ENCODE measurements at places on chromosomes 6 and 20.

DNA sequence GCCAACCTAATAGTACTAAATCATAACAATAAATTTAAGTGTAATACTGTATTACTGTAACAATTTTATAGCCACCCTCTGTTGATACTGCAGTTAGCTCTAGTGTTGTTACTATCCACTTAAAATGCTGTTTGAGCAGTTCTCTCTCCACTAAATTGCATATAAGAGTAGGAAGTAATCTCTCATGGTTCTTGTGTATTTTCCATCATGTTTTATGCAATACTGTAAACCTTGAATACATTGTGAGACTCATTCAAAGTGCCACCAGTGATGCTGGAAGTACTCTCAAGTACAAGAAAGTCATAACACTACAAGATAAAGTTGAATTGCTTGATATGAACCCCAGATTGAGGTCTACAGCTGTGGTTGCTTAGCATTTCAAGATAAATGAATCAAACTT, 65.5 kb downstream of the WASF1 start:
- DNase-seq: no peak

DNA sequence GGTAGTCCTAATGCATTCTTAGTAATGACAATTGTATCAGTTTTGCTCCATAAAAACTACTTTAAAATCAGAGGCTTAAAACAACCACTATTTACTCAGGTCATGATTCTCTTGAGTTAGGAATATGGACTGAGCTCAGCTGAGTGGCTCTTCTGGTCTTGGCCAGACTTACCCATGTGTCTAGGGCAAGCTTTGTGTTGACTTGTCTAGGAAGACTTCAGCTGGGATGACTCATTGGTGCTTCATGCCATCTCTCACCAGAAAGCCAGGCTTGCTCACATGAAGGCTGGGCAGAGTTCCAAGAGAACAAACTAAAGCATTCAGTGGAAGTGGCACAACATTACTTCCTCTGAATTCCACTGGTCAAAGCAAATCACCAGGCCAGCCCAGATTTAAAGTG, 155.3 kb downstream of the DHX35 start:
- DNase-seq: no peak

- DNase-seq: no peak
Measured at GRCh38 chr20:63932606-63933160, 23.5 kb downstream of the UCKL1 start.

GRCh38 chr20:43925215-43925614, 10.6 kb downstream of the TOX2 start:
- no peak for DNase-seq

- DNase-seq: no peak
Measured at GRCh38 chr6:155246825-155247224, 17.0 kb upstream of the CLDN20 start.

- DNase-seq: no peak
Measured at GRCh38 chr6:75204959-75205775, 686 bp downstream of the COL12A1 start.

DNA sequence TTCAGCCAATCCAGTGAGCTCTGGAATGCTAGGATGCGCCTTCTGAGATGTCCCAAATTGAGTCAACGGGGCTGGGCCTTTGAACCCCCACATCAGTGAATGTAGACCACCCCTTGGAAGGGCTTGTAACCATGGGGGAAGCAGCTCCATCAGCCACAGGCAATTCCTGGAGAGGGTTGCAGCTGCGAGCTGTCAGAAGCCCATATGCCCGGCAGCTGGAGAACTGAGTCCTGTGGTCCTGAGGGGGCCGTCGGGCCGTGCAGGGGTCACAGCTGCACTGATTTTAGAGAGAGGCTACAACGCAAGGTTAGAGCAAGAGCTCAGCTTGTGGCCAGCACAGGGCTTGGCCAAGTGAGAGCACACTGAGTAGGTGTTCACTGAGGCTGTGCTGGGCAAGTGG, 121.3 kb downstream of the TOX2 start:
- DNase-seq: no peak

- DNase-seq: no peak
Measured at GRCh38 chr20:59334651-59335300, 34.4 kb downstream of the EDN3 start.

DNA sequence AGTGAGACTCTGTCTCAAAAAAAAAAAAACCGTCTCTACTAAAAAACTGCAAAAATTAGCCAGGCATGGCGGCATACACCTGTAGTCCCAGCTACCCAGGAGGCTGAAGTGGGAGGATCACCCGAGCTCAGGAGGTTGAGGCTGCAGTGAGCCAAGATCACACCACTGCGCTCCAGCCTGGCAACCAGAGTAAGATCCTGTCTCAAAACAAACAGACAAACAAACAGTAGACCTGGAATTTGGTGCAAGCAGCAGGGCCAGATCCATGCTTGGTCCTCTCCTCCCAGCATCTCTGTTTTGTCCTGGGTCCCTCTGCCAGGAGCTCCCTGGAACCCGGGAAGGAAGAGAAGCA, 11.6 kb downstream of the RIPOR3 start:
- DNase-seq: no peak

- no peak for DNase-seq
Measured at GRCh38 chr6:16236631-16237199, 1.7 kb upstream of the GMPR start.

DNA sequence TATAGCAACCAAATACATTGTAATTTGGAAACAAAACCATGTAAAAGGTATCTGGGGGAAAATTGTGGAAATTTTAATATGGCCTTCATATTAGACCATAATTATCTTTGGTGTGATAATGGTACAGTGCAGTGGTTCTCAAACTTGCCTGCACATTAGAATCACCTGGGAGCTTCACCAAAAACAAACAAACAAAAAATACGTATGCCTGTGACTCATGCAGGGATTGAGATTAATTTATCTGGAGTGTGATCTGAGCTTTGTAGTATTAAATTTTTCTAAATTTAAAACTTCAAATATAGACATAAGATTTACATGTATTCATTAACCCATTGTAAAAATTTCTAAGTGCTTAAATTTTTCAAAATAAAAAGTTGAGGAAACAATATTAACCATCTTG, 31.5 kb downstream of the ARHGAP18 start:
- no peak for DNase-seq

DNA sequence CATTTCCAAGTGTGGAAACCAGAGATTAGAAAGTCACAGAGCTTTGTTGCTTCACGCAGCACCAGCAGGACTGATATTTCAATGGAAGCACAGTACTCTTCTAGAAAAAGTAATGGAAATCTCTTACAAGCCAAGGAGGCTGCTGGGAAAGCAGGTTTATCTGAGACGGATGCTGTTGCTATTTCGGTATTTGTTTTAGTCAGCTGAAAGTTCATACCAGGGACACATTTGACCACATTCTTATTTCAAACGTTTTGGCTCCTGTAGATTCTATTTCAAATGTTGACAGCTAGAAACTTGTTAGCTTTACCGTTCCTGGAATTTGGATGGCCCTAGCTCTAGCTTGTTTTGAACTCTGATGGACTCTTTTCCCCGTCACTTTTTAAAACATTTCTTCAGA, 3.7 kb upstream of the TMEM242 start:
- no peak for DNase-seq

DNA sequence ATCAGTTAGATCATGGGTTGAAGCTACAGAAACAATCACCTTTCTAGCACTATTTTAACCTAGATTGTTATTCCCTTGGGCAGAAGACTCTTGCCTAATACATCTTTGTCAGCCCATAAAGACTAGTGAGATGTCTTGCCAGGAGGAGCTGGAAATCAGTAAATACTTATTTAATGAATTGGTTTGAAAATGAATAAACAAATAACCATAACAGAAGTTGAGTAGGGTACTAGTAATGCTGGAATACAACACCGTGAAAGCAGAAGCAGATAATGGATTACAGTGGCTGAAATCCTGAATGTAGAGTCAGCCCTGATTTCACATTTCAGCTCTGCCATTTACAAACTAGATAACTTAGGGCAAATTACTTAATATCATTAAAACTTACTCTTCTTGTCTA, 236.1 kb downstream of the PACRG start:
- DNase-seq: no peak

DNA sequence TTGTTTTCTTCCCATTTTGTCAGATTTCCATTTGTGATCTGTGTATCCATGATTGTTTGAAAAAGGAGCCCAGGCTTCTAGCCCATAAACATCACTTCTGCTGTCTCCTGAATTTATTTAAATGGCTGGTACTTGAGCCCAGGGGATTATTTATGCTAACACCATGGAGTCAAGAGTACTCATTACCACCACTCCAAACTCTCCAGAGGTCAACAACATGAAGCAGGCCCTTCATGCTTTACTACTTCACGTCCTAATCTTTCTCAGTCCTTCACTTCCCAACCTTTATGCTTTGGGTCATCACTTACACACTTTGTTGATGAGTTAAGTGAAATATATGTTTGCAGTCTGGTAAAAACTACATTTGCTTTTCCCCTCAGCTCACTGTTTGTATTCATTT, 247.8 kb downstream of the BMP2 start:
- no peak for DNase-seq

DNA sequence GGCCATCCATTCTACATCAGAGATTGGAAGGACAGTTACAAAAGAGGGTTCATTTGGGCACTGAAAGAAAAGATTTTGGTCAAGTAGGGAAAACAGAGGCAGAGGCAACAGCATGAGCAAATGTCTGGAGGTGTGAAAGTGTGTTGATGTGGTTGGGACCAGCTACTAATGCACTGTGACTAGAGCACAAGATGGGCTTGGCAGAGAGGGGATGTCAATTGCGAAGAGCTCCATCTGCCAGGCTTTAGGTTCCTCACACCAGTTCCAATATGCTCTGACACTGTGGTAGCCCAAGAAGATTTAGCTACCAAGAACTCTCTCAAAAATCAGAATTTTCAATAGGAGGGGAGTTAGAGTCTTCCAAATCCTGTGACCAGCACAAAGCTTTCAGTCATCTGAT, 42.1 kb downstream of the TRAF3IP2 start:
- DNase-seq: no peak

GRCh38 chr20:49112596-49113274, 66.6 kb downstream of the CSE1L start:
- no peak for DNase-seq

DNA sequence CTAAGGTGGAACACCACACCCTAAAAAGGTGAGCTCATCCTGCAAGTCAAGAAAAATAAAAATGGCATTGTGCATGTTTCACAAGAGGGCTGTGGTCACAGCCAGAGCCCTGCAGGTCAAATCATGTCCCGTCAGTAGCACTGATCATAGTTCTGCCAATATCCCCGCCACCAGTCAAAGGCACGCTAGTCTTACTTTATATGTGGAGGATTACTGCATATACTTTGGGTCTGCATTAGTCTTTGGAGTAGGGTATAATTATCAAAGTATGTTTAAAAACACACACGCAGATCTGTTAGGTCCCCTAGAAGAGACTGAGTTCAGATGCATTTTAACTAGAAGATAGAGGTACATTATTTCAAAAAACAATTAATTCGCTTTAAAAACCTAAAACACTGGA, 1.8 kb downstream of the PERP start:
- DNase-seq: no peak

- no peak for DNase-seq
Measured at GRCh38 chr20:41540459-41540858, 77.7 kb downstream of the CHD6 start.

- DNase-seq: no peak
Measured at GRCh38 chr6:129516005-129516404, 194.0 kb downstream of the ARHGAP18 start.

- DNase-seq: no peak
Measured at GRCh38 chr20:6395695-6396094, 272.9 kb upstream of the FERMT1 start.

- no peak for DNase-seq
Measured at GRCh38 chr20:18650224-18650623, 62.4 kb downstream of the DTD1 start.

DNA sequence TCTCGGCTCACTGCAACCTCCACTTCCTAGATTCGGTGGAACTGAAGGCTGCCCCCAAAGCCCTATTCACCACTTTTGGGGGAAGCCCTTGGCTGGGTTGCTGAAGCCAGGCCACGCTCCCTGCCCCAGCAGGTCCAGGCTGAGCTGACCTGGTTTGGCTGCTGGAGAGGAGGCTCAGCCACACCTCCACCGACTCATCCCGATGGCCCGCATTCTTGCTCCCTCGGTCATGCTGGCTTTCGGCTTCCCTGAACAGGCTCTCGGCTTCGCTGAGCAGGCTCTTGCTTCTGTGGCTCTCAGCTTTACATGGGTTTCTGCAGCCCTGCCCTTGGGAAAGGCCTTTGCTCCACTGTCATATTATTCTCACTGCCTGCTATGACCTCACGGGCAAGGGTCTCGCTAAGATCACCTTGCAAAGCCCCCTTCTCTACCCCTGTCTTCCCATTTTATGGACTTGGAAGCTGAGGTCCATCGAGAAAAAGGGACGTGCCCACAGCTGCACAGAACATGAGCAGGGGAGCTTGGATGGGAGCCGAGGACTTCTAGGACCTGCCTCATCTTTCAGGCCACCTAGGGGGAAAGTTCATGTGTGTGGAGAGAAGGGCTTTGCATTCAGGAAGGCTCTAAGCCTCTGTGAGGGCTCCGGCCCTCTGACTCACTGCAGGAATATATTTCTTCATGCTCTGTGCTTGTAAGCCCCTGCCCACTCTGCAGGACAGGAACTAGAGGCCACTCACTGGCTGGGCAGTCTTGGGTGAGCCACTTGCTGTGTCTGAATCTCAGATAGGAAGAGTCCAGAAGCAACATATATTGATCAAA, 15.6 kb downstream of the ARHGAP40 start:
- no peak for DNase-seq

DNA sequence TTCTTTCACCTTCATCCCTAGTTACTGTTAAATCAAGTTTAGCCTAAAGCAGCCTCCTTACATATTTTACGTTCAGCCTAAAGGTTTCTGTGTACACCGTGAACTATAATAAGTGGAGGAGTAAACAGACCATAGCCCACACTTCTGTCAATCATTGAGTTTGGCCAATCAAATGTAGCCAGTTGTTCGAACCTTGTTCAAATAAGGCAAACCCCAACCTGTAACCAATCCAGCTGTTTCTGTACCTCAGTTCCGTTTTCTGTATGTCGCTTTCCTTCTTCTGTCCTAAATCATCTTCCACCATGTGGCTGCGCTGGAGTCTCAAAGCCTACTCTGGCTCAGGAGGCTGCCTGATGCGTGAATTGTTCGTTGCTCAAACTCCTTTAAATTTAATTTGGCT, 1.8 kb upstream of the FBXO30 start:
- DNase-seq: no peak

- no peak for DNase-seq
Measured at GRCh38 chr6:4482461-4482860, 293.7 kb upstream of the CDYL start.

GRCh38 chr20:49557449-49557848, 10.5 kb downstream of the PTGIS start:
- no peak for DNase-seq

GRCh38 chr20:46144432-46145025, 26.4 kb downstream of the CD40 start:
- DNase-seq: no peak

DNA sequence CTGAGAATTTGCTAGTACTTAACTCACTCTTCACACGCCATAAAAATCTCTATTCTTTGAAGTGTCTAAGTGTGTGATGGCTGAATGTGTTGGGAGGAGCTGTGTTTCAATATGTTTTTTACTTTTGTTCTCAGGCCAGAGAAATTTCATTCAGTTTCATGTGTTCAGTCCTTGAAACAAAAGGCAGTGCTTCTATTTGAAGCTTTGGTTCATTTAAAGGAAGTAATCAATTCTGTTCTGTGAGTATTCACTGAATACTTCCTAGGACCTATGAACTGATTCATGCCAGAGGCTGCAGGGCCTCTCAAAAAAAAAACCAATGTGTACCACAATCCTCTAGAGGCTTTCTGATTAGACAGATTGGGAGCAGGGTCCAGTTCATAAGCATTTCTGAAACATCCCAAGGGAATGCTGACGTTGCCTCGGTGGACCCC, 12.4 kb upstream of the F13A1 start:
- no peak for DNase-seq

All from mesothelial cell of epicardium (in vitro differentiated cells).